ENCODE measurements at places on chromosomes 16 and 17. TPM values are rescaled to one million over a fixed set of nuclear protein-coding genes. Genes with fewer than 3 reads are reported as not detected.

DNA sequence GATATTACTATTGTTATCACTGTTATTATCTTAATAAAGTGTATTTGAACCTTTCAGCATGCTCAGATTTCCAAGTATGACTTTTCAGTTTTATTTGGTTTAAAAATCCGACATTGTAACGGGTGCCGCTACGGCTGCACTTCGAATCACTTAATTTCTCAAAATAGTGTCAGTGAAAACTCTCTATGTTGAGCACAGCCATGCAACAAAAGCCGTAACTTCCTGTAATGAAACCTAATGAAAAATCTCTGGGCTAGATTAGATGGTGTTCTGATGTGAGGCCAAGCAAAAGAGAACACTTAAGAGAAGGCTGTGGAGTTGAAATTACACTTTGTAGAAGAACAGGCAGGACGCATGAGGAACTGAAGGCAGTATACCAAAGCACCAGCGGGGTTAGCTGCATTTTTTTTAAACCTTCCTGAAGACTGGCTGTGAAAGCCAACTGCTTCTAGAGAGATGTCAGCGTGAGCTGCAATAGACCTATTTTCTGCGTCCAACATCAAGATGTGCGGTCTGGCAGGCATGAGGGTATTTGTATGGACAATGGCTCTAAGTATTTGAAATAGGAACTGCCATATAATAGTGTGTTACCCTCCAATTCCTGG is 1545.0 kb upstream of the GOT2 start:
- no peak for DNase-seq

Gene KRTAP4-6
- not detected for polyA plus RNA-seq

- DNase-seq: no peak
Observed at GRCh38 chr17:64164596-64165285, 34.8 kb upstream of the ERN1 start.

DNA sequence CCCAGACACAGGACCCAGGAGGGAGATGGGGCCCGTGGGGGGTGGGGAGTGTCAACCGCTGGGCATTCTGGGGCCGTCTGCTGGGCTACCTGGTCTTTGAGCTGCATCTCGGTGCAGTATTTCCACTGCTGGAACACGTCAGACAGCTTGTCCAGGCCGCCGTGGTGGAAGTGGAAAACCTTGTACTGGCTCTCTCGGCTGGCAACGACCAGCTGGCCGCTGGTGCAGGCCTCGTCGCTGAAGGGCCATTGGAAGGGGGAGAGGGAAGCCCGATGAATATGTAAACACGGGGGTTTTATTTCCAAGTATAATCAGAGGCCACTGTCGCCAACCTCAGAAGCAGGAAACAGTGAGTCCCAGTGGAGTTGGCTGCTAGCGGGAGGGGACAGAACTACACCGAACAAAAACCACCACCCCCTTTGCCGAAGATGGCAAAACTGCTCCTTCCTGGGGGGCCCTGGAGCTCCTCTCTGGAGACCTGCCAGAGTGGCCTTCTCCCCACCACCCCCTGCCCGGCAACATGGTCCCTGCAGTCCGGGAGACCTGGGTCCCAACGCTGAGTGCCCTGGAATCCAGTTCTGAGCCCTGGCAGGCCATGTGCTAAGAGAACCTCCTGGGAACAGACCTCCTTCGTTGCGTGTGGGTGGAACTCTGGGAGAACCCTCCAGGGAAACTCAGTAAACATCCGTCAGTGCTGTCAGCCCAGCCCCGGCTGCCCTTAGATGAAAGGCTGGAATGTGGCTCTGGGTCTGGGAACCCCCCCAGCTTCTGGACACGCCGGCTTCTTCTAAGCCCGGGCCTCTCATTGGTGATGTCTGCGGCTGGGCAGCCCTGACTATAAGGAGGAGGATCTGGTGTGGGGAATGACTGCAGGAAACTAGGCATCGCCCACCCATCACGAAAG is 84.1 kb downstream of the TBC1D16 start:
- no peak for DNase-seq

Gene TCF25
- polyA plus RNA-seq: 90.0 TPM

GRCh38 chr17:13698832-13699231 is 97.1 kb upstream of the HS3ST3A1 start:
- DNase-seq: no peak

GRCh38 chr17:73349138-73349537 is 37.3 kb upstream of the CDC42EP4 start:
- no peak for DNase-seq

GRCh38 chr17:32852811-32853210 is 24.1 kb downstream of the MYO1D start:
- DNase-seq: no peak

Gene WFIKKN1
- polyA plus RNA-seq: 0.51 TPM

GRCh38 chr17:70621566-70621965 is 452.2 kb downstream of the KCNJ2 start:
- peak; percentile 59 for DNase-seq

DNA sequence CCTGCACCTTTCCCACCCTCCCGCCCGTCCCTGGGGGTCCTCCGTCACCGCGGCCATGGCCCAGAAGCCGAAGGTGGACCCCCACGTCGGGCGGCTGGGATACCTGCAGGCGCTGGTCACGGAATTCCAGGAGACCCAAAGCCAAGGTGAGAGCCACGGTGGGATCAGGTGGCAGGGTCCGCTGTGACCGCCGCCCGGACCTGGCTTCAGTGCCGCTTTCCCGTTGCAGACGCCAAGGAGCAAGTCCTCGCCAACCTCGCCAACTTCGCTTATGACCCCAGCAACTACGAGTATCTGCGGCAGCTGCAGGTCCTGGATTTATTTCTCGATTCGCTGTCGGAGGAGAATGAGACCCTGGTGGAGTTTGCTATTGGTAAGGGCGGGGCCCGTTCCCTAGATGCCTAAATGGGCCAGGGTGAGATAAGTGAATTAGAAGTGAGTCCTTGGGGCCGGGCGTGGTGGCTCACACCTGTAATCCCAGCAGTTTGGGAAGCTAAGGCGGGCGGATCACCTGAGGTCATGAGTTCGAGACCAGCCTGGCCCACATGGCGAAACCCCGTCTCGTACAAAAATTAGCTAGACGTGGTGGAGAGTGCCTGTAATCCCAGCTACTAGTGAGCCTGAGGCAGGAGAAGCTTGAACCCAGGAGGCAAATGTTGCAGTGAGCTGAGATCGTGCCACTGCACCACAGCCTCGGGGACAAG is 617 bp downstream of the ARMC7 start:
- peak; percentile 45 for DNase-seq

Gene MYLK3
- 9.8 TPM for polyA plus RNA-seq

DNA sequence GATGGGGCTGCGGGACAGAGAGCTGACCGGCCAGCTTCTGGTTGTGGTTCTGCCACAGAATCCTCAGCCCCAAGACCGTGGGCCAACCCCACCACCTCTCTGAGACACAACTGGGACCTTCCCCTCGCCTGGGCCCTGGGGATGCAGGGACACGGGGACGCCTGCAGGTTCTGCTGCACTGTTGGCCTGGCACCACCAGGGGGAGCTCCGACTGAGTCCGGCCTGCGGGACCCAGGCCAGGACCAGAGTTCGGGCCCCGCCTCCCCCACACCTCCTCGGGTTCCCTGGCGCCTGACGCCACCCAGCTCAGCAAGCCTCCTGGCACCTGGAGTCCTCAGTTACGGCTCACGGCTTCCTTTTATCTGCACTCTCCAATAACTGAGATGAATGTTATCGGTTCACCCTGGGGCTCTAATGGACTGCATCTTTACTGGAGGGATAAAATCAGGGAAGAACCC is 27.3 kb downstream of the TBC1D16 start:
- peak; percentile 73 for DNase-seq

Gene PMM2
- polyA plus RNA-seq: 18.0 TPM

- peak; percentile 2 for DNase-seq
Observed at GRCh38 chr16:89764711-89765201, 43.4 kb downstream of the ZNF276 start.
